Peyer's patch (tissue), 4 donors: ENCODE measurements at places on chromosomes 2 and 18. TPM values are rescaled to one million over a fixed set of nuclear protein-coding genes. Genes with fewer than 3 reads are reported as not detected.

GRCh38 chr2:19837235-19837766 is 64.5 kb downstream of the TTC32 start:
- DNase-seq = no peak

DNA sequence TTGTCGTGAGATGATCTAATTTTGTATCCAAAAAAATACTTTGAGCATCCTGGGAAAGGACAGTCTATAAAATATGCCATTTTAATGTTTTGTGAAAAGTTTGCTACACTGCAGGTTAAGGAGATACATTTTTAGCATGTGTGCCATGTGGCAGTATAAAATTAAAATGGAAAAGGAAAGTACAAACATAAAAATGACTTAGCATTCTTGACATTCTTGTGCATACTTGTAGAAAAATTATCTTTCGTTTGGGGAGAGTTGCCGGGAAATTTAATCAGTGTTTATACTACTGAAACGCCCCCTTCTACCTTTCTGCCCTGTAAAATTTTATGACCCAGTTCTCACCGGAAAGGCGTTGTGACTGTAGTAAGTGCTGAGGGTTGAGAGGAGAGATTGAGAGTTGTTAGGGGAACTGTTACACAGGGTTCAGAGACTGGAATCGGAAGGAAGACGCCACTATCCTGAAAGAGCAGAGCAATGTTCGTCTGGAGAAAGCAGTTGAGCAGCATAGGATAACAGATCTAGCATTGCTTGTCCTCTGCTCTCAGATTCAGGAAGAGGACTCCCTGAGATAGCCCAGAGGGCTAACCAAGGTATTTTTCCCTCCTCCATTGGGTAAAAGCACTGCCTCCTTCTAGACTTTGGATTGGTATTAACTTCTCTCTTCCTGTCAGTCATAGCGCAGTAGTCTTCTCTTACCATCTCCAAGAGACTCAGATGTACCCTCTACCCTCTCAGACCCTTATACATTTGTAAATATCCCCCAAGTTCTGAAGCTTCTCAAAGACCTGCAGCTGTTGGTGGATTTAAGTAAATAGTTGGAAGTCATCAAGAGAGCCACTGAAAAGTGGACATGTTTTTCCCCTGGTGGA is 2.7 kb downstream of the CDH20 start:
- DNase-seq = no peak

GRCh38 chr2:164644036-164644700 is 22.9 kb upstream of the GRB14 start:
- DNase-seq = no peak

MALL gene
- 40.4 TPM for total RNA-seq

SLC8A1 gene
- 51.2 TPM for total RNA-seq

- no peak for DNase-seq
Observed at GRCh38 chr2:239359196-239359912, 41.5 kb downstream of the HDAC4 start.
